ENCODE measurements at places on chromosomes 13 and 19. TPM values are rescaled to one million over a fixed set of nuclear protein-coding genes. Genes with fewer than 3 reads are reported as not detected.

- no peak for DNase-seq
These were observed 25.9 kb downstream of the RCN3 start for GRCh38 chr19:49553451-49554271.

GRCh38 chr13:75175575-75175974, 306.4 kb downstream of the TBC1D4 start:
- no peak for DNase-seq

GRCh38 chr13:50106559-50106958, 91.3 kb downstream of the KCNRG start:
- DNase-seq: no peak

DNA sequence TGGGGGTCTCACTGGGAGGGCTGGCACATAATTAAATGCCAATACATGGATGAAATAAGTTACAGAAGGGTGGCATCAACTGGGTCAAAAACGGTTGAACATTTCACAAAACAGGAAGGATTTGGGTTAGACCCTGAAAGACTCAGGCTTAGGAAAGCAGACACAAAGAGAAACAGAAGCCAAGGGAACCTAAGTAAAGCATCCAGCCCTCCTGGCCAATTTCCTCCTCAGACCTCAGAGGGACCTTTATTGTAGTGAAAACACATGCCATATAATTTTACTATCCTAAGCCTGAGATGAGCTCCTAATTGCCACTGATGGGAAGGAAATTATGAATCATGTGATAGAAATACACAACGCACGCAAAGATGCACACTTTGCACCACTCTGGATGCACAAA, 12.1 kb upstream of the CEACAM3 start:
- no peak for DNase-seq

GRCh38 chr13:46572752-46573431, 19.9 kb downstream of the LRCH1 start:
- DNase-seq: no peak

DNA sequence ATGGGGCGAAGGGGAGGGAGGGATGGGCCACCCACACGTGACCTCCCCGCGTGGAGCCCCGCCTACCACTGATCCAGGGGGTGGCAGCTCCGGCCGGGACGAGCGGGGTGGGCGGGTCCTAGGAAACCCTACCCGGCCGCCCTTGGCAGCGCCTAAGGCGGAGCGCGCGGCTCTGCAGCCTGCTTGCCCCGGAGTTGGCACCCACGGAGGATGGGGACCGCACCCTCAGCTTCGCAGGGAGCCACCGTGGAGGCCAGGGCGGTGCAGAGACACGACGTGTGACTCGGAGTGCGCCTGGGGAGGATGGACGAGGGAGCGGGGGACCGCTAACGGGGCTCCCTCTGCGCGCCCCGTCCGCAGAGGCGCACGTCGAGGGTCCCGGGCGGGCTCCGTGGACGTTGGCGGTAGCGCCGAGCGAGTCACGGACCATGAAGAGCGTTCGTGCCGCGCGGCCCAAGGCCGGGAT, at the start of gene RGS9BP:
TSS of gene RGS9BP (plus strand) at position 129 of the 466 bp plus-strand sequence. CDS start 416 bp downstream, outside the sequence.
- DNase-seq: no peak

GRCh38 chr19:45505996-45506245, 1.4 kb upstream of the VASP start:
- no peak for DNase-seq

DNA sequence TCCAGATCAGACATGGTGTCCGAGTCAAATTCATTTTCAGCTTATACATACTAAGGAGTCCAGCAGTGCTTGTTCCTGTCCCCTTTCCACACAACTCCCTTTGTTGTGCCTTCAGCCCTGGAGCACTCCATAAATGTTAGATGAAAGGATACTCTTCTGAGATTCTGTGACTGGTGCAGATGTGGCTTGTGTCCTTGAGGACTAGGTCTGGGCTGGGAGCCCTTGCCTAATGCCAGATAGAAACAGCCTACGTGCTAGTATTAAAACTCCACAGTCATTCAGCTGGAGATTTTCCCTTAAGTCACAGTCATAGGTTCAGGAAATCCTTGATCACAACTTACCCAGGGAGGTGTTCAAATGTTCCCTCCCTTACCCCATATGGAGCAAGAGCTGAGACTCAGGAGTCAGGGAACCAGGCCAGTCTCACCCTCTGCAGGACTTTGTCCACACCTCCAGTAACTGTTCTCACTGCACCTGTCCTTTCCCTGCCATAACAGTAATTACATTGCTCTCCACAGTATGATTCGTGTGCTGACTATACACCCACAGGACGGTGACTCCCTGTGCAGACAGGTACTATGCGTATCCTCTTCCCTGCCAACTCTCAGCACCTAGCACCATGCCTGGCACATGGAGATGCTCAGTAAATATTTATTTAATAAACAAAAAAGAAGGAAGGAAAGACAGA, 15.5 kb upstream of the SERPINE3 start:
- DNase-seq: no peak

GRCh38 chr19:38388349-38389100, at the start of gene SPRED3:
SPRED3 (plus strand) TSS chr19:38388697; CDS start chr19:38390303, 1,606 bp downstream.
- no peak for DNase-seq

- DNase-seq: no peak
These were observed 15.8 kb downstream of the CFAP97D2 start for GRCh38 chr13:114194853-114195252.

DNA sequence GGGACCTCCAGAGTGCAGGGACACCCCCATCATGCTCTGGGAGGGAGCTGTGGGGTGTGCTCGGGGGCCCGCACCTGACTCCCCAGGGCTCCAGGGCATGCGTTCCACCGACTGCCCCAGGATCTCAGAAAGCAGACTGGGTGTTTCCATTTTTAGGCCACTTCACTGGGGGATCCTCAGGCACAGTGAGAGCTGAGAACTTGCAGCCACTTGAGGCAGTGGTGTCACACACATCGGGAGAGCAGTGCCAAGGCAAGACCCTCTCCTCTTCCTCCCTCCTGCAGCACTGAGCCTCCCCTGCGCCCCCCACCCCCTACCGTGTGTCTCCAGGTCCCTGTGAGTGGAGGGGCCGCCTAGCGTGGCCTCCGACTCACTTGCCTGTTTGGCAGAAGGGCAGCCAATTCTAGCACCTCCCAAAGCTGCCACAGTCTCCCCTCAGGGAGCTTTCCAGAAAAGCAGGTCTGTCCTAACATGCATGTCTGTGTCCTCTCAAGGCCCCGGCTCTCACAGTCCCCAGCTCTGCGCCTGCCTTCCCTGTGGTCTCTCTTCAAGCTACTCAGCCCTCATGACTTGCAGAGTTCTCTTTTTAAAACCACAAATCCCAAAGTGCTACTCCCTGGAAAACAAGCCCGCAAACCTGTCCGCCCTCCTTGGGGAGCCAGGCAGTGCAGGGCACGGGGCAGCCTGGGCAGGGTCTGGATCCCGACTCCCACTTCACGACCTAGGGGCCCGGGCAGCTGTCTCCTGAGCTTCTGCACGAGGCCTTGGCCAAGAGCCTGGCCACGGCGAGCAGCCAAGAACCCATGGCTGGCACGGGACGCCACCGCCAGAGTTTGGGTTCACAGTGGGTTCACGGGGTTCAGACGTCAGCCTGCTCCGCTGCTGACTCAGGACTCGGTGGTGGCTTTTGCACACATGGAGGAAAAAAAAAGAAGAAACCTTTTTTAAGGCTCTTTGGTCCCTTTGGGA, 94.1 kb downstream of the STK24 start:
- DNase-seq: peak; percentile 42

- no peak for DNase-seq
These were observed 105.6 kb downstream of the POSTN start for GRCh38 chr13:37492741-37493514.

- DNase-seq: no peak
These were observed 84.6 kb downstream of the FRY start for GRCh38 chr13:32116210-32116609.

DNA sequence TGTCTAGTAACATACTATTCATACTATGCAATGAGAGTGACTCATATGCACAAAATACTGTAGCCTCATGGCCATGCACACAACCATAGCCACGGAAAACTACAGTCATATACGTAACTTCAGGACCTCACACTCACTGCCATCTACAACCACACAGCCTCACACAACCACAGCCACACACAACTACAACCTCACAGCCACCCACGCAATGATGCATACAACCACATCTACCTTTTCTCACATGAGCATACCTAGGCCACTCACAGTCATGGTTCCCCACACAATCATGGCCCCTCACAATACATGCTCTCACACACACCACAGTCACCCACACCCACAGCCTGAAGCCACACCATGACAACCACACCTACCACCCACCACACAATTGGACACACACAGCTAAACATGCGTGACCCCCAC, 8.7 kb upstream of the TNFSF14 start:
- DNase-seq: no peak

- DNase-seq: no peak
These were observed 385.8 kb downstream of the KCNRG start for GRCh38 chr13:50401049-50401505.

GRCh38 chr13:70336866-70337265, 228.6 kb upstream of the KLHL1 start:
- no peak for DNase-seq

- no peak for DNase-seq
These were observed 67.1 kb downstream of the NUFIP1 start for GRCh38 chr13:44921931-44922758.

GRCh38 chr13:66576381-66576780, 653.8 kb downstream of the PCDH9 start:
- no peak for DNase-seq

DNA sequence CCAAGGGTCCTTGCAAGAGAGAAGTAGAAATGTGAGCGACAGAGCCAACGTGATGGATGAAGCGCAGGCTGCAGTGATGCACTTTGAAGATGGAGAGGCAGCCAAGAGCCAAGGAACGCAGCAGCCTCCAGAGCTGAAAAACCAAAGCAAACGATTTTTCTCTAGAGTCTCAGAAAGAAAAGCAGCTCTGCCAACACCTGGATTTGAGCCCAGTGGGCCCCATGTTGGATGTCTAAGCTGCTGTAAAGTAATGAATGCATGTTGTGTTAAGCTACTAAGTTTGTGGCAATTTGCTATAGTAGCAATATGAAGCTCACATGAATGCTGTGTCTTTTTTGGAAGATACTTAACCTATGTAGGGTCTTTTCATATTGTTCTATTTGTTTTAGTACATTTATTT, 894.3 kb downstream of the EFNB2 start:
- no peak for DNase-seq

- no peak for DNase-seq
These were observed 279.1 kb downstream of the FGF9 start for GRCh38 chr13:21949818-21950429.

GRCh38 chr19:15453091-15453578, 3.4 kb upstream of the WIZ start:
- DNase-seq: no peak

Gene PPM1N
- polyA plus RNA-seq: 0.15 TPM

Gene FFAR1
- not detected for polyA plus RNA-seq

Gene PLIN4
- 0.75 TPM for polyA plus RNA-seq

Gene PRSS57
- 0.14 TPM for polyA plus RNA-seq

Gene CEACAM3
- 0.26 TPM for polyA plus RNA-seq

Gene FGF21
- polyA plus RNA-seq: not detected

Gene CYP2F1
- polyA plus RNA-seq: 0.23 TPM

Gene MBD3L2
- not detected for polyA plus RNA-seq

Gene PRR36
- polyA plus RNA-seq: 11.2 TPM

Gene CARM1
- 43.5 TPM for polyA plus RNA-seq

Gene PLK5
- polyA plus RNA-seq: 0.28 TPM

Gene FCER2
- 0.31 TPM for polyA plus RNA-seq

Gene S1PR4
- polyA plus RNA-seq: 1.7 TPM

Gene KCNN1
- 1.8 TPM for polyA plus RNA-seq

Gene ZNF844
- 11.4 TPM for polyA plus RNA-seq

Gene LRG1
- polyA plus RNA-seq: 0.64 TPM

Measured in right lung (tissue), 10 donors.